SW 1271 (cell line): ENCODE measurements at places on chromosomes 6 and 20.

GRCh38 chr20:35866418-35867202 is 87.7 kb downstream of the SCAND1 start:
- no peak for DNase-seq

- DNase-seq, result no peak
These were observed 243.7 kb upstream of the CHD6 start for GRCh38 chr20:41861772-41862422.

GRCh38 chr20:19779634-19780033 is 21.6 kb downstream of the RIN2 start:
- no peak for DNase-seq

- DNase-seq, result no peak
These were observed 80.0 kb upstream of the FRMD1 start for GRCh38 chr6:168158980-168159349.

DNA sequence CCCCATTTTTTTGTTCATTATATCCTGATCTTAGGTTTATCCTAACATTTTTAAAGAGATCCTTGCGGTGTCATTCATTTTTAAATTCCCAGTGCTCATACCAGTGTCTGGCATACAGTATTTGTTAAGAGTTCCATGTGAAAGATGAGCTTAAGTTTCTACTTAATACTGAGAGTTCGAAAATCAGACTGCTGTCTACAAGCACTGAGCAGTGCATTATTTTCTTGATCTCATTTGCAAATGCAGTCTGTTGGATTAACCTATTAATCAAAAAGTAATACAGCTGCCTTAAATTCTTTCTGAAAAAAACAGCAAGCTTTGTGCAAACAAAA is 663 bp downstream of the COQ3 start:
- no peak for DNase-seq

- no peak for DNase-seq
These were observed 31.3 kb upstream of the E2F3 start for GRCh38 chr6:20370393-20370792.

DNA sequence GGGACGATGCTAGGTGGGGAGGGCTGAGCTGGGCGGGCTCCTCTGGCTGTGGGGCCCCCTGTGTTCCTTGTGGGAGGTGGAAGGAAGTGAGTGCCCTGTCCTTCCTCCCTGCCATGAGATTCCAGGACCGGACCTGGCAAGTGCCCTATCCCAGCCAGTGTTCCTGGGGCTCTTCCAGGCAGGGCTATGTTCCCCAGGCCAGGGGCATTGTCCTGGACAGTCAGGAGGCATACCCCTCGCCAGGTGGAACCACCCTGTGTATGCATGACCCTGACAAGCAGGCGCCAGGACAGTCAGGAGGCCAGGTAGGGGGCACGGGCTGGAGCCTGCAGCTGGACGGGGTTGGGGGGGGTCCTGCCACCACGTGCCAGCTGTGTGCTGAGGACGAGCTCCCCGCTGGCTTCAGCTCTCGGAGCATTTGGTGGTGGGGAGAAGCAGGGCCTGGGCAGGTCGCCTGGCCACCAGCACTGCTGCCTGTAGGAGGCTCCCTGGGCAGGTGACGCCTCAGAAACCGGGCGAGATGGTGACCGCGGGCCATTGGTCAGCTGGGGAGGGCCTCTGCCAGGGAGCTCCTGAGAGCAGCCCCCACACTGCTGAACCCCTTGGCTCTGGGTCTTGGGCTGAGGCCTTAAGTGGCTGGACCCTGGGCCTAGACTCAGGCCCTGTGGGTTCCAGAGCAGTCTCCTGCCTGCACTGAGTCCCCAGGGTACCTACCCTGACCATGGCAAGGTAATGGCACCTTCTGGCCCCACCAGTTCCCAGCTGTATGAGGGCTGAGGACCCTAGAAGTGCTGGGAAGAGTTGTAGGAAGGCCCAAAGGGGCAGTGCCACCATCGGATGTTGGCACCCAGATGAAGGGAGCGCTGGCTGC is 694 bp downstream of the SLC17A9 start:
- DNase-seq, result no peak

DNA sequence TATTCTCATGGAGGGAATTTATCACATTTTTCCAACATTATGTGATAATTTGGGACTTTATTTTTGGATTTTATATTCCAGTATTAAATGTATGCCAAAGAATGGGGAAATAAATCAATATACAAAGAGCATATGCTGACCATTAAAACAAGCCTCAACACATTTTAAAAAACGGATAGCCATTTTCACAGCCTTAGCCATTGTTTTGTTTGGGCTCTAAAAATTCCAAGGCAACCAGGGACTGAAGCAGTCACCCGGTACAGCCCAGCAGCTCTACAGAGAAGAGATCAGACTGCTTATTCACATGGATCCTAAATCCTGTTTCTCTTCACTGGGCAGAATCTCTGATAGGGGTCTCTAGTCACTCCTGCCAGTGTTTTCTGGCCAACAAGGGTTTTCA is 150.2 kb upstream of the OGFRL1 start:
- DNase-seq, result no peak

GRCh38 chr6:121321282-121321681 is 13.0 kb downstream of the TBC1D32 start:
- no peak for DNase-seq

GRCh38 chr20:46767127-46767761 is 57.8 kb downstream of the SLC2A10 start:
- DNase-seq, result peak; percentile 44

DNA sequence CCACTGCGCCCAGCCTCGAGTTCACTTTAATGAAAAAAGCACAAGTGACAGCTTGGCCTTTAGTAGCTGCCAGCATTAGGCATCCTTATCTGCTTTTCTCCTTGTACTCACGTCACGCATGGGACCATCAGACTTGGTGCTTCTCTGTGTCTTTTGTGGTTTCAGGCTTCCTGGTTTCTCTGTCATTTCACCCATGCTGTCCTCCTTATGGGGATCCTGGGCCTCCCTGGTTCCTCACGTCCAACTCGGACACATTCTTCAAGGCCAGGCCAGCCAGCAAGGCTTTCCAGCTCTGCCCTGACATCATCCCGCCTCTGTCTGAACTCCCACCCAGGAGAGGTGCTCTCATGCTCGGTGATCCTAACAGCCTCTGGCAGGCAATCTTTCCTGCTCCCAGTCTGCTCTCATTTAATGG is 83.2 kb downstream of the TIAM2 start:
- DNase-seq, result no peak

GRCh38 chr6:132060591-132060990 is 109.4 kb upstream of the CCN2 start:
- DNase-seq, result no peak

GRCh38 chr6:10682355-10682988 is 11.9 kb downstream of the C6orf52 start:
- no peak for DNase-seq
